Peyer's patch (tissue), 4 donors: ENCODE measurements at places on chromosomes 3 and 15. TPM values are rescaled to one million over a fixed set of nuclear protein-coding genes. Genes with fewer than 3 reads are reported as not detected.
A peak's percentile ranks its signal among the peaks of the same experiment; 100 is the strongest.

DNA sequence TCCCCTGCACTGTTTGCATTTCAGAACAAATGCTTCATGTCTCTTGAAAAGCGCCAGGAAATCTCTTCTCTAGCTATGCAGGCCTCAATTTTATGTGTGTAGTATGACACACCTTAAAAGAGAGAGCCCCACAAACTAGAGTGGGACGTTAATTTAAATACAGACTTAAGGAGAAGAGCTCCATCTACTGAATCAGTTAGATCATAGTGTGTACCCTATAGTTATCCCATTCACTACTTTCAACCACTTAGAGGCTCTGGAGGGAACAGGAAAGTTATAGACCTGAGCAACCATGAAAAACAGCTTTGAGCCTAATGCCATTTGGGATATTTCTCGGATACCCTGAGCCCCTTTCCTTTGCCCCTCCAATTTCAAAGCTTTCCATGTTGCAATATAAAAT is 153.7 kb downstream of the TIGIT start:
- DNase-seq, result no peak

- peak; percentile 42 for DNase-seq
These were observed 15.1 kb upstream of the STAB1 start for GRCh38 chr3:52479877-52480575.

DNA sequence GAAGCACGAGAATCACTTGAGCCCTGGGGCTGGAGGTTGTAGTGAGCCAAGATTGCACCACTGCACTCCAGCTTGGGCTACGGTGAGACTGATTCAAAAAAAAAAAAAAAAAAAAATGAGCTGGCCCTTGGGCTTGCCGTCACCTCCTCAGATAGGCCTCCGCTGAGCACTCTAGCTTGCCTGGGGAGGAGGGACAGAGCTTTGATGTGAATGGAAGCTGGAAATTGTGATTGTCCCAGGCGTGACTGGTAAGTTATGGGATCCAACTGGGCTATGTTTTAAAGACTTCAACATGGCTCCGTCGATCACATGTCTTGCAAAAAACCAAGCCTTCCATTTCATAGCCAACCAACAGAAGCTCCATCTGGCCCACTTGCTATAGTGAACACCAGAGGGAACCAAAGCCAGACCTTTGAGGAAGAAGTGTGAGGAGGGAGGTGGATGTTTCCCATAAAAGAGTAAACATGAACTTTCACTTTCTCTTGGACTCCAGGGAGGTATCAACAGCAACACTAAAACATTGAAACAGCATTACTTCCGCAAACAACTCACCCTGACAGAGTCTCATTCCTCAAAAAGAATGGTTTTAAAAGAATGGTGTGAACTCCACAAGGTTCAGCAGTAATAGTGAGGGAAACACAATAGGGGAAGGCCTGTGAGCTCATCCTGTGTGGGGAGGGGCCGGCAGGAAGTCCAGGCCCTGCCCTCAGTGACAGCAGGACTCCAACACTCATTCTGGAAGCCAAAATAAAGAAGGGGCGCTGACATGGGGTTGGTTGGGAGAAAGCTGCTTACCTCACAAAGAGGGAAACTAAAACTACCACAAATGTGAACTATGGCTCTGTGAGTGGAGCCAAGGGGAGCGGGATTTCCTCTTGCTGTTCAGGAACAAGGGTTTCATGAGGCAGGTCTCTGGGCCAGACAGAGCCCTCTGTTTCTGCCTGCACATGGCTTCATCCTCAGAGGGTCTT is 59.2 kb upstream of the IL12A start:
- DNase-seq, result no peak

GRCh38 chr3:9779075-9779593 is 9.4 kb upstream of the CAMK1 start:
- DNase-seq, result no peak

GRCh38 chr3:179464323-179465092 is 13.2 kb upstream of the GNB4 start:
- no peak for DNase-seq

GRCh38 chr15:80034629-80035028 is 24.8 kb upstream of the ZFAND6 start:
- DNase-seq, result no peak

DNA sequence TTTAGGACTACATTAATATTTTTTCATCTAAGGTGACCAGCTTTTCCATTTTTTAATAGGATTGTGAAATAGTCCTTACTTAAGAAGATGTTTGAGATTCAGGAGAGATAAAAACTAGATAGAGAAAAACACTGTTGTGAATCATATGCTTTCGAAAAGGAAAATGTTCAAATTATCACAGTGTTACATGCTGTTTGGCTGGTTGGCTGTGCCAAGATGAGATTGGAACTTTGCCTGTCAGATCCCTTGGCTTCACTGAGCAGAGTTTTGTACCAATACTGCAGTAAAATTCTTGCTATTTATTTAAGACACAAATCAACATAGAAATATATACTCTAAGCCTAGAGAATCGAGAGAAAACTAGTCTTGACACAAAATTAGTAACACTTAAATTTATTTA is 117.2 kb downstream of the OXSM start:
- no peak for DNase-seq

GRCh38 chr3:175383813-175384212 is 524.7 kb downstream of the NAALADL2 start:
- DNase-seq, result no peak

GRCh38 chr15:67511606-67512005 is 9.3 kb upstream of the C15orf61 start:
- DNase-seq, result no peak

DNA sequence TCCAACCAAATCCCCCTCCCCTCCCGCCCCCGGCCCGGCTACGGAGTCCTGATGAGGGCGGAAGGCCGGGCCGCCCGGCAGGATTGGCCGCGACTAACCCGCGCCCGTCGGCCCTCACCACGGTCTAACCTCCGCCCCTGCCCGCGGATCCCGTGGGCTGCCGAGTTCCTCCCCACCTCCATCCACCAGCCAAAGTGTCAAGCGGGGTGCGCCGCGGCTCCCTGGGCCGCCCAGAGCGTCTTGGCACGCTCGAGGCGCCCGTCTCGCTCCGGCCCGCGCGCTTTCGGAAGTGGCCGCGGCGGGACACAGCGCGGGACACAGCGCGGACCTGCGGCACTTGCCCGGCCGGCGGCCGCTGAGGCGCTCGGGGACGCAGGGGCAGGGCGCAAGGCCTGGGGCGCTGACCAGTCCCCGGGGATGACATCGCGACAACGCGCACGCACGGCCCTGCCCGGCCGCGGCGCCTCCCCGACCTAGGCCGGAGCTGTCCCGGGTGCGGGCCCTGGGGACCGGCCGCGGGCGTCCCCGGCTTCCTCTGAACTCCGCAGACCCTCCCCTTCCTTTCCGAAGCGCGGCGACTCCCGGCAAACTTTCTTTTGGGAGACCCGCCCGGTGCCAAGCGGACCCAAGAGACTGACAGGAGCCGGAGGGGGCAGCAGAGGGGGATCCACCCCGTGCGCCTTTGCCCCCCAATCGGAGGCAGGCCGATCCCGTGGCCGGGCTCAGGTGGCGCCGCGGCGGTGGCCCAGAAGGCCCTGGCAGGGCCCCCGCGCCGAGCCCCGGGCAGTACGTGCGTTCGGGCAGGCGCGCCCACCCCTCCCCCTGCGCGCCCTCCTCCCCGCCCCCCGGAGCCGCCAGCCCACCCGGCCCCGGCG is 112.8 kb upstream of the ICE2 start:
- no peak for DNase-seq

- no peak for DNase-seq
These were observed 48.4 kb upstream of the CCK start for GRCh38 chr3:42314411-42314810.

- peak; percentile 52 for DNase-seq
These were observed 682 bp downstream of the CLDND1 start for GRCh38 chr3:98521897-98522543.

DNA sequence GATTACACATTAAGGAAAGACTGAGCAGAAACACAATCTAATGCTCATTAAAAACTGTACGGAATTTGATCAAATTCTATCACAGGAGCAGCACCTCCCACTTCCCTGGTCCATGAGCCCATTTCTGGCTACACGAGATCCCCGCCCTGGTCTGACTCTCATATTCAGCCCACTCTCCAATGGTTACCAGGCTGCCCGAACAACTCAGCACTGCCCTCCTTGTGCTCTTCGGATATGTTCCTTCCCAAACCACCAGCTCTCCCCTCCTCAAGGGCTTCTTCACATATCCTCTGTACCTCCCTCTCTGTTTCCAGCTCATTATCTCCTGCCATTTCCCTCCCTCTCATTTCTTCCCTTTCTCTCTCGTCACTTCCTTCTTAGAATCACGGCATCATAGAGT is 180.5 kb downstream of the RSL24D1 start:
- no peak for DNase-seq

DNA sequence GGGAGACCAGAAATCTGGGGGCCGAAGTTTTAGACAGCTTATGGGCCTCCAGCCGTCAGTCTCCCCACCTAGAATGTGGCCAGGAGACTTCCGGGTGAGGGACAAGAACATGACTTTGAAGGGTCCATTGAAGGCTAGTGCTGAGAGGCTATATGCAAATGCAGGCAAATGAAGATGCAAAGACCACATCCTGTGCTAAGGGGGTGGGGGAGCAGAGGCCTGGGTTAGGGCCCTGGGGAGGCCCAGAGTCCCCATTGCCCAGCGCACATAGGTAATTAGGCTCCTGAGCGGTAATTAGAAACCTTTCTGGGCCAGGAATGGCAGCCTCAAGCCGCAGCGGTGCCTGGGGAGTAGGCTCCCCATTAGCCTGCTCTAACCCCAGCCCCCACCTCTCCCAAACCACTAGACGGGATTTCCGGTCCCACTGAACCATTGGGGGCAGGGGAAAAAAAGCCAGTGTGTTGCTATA is 6.8 kb downstream of the CSK start:
- no peak for DNase-seq

DNA sequence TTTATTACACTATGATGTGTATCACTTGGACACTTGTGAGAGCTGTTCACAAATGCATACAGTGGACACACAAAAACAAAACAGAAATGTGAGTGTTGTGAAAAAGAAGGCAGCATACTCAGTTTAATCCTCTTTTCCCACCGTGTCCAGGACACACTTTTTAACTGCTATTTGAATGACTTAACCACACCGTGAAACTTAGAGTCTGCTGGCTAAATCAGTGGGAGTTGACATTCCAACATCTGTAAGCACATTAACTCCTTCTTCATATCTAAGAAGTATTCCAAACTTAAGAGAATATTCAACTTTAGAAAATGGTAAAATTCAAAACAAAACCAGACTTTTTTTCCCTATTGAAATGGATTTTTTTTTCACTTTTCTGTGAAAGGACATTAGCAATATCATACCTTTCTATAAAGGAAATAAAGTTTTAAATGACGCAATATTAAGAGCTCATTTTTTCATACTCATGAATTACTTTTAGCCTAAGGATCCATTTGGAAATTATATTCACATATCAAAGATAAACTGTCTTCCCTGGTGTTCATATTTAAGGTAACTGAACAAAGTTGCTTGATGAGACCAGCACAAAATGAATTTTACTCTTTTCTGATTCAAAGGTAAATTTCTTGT is 316.6 kb downstream of the RBMS3 start:
- no peak for DNase-seq

DNA sequence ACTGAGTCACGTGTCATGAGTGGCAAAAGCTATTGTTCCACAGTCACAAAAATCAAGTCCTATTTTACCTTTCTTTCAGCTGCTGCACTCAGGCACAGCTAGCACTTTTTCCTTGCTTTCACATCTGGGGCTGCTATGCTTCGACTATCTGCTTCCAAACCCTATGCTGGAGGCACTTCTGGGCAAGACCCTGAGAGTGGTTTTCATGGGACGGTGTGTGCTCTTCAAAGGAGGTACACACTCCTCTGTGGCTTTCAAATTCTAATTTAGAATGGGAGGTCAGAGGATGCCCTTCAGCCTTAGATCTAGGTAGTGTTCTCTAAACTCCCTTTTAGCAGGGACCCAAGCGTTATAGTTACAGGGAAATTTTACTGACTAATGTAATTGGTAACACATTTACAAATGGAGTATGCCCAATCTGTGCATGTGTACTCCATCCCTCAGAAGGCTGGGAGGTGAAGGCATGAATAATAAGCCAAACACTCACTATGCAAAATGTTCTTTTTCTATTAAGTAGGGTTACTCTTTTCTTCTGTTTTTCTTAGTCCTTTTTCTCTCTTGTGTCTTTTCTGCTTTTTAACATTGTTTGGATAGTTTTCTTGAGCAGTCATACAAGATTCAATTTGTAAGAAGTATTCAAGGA is 188.3 kb downstream of the LSAMP start:
- DNase-seq, result no peak

- DNase-seq, result no peak
These were observed 57.3 kb downstream of the LSM3 start for GRCh38 chr3:14235912-14236295.

- DNase-seq, result no peak
These were observed 79.6 kb downstream of the IGF2BP2 start for GRCh38 chr3:185744997-185745843.

GRCh38 chr15:73680549-73680948 is 3.6 kb upstream of the CD276 start:
- DNase-seq, result no peak

GRCh38 chr3:97306226-97306625 is 458.3 kb upstream of the ARL6 start:
- DNase-seq, result no peak

DNA sequence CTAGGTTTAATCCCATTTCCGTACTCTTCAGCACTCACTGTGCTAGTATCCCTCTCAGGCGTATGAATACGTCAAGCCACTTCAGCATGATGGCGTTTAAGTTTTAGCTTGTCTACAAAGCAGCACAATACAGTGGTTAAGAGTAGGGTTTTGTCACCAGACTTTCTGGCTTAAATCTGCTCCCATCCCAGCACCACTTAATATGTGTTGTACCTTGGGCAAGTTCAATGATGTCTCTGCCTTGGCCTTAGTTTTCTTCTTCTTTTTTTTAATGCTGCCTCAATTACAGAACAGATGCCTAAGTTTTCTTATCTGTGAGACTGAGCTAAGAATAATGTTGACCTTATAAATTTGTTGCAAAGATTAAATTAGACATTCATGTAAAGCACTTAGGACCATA is 152.9 kb upstream of the CTDSPL start:
- DNase-seq, result no peak

DNA sequence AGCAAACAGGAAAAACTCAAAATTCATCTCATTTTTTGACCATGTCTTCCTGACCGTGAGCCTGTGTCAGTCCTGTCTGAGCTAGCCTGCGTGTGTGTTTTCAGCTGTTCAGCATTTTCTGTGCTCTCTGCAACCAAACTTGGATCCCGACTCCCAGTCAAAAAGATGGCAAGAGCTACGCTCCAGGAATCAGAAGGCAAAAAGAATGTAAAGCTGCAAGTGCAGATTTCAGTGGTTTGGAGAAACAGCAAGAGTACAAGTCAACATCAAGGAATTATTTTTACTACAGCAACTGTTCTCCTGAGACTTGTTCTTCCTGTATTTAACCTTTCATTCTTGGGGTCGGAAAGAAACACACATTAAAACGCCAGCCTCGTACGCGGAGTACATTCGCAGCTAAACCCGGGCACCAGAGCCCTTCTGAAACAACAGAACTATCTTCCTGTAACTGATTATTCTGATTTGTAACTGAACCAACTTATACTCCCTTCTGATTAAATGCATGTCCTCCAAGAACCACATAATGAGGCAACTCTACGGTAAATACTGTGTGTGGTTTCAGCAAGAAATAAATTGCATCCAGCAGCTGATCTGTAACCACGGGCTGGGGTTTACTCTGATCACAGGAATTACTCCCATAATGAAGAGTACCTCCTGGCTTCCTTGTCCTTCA is 107.4 kb downstream of the LRIG1 start:
- no peak for DNase-seq

GRCh38 chr3:14497321-14497720 is 42.8 kb downstream of the GRIP2 start:
- peak; percentile 26 for DNase-seq

The CFAP20DC gene
- total RNA-seq, result not detected

The COMMD2 gene
- total RNA-seq, result 14.0 TPM

The TM4SF18 gene
- 2.9 TPM for total RNA-seq

The DNAH12 gene
- total RNA-seq, result 0.35 TPM

The ZDHHC19 gene
- not detected for total RNA-seq

The ISLR2 gene
- 0.70 TPM for total RNA-seq

The MAP2K5 gene
- total RNA-seq, result 14.0 TPM
